ENCODE measurements at places on chromosomes 5 and 9. TPM values are rescaled to one million over a fixed set of nuclear protein-coding genes. Genes with fewer than 3 reads are reported as not detected.
A peak's percentile ranks its signal among the peaks of the same experiment; 100 is the strongest.

- DNase-seq, result no peak
These were observed 4.3 kb downstream of the RXRA start for GRCh38 chr9:134330590-134330989.

DNA sequence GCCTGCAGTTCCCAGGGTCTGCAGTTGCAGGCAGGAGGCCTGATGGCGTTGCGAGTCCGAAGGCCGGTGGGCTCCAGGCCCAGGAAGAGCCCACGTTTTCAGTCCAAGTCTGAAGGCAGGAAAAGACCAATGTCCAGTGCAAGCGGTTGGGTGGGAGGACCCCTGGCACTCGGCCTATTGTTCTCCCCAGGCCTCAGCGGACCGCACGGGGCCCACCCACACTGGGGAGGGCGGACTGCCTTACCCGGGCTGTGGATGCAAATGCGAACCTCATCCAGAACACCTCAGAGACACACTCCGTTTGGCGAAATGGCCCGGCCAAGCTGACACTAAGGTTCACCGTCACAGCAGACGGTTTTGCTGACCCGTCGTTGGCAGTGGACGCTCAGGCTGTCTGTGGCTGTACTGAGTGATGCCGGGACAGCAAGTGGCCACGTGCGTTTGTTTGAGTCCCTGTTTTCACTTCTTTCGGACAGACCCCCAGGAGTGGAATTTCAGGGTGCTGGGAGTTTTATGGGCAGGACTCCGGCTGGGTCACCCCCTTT, 10.2 kb upstream of the SEC16A start:
- no peak for DNase-seq

Gene HSPB3
- polyA plus RNA-seq, result 2.8 TPM

DNA sequence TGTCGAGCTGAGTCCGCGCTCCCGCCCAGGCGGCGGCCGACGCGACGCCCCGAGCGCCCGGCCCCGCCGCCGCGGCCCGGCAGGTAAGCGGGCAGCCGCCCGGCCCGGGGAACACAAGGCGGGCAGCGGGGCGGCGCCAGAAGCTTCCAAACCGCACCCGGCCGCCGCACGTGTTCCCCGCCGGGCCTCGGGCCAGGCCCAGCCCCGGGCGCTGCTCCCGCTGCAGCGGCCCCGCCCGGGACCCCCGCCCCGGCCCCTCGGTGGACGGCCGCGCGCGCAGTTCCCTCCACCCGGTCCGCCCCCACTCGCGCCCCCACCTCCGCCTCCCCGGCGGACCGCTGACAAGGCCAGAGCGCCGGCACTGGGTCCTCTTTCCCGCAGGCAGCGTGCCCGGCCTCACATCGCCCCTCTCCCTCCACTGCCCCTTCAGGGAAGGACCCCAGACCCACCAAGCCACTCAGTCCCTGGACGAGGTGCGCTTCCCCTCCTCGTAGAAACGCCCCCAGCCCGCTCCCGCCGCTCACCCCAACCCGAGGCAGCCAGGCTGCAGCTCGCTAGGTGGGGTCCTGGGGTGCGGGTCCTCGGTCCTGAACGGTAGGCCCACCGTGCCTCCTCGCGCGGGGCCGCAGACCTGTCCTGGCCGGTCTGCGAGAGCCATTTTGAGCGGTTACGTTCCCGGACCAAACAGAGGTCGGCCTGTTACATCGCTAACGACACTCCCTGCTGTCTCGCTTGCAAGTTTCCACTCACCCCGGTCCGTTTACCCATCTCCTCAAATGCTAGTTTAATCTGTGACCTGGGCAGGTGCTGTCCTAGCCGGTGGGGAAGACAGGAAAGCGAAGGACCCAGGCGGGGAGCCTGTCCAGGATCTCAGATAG, 475 bp downstream of the WDR5 start:
- no peak for DNase-seq

Gene BARHL1
- polyA plus RNA-seq, result 0.13 TPM

Gene SMIM33
- not detected for polyA plus RNA-seq

GRCh38 chr9:35729700-35730485, 2.1 kb downstream of the TLN1 start:
- DNase-seq, result peak; percentile 28

DNA sequence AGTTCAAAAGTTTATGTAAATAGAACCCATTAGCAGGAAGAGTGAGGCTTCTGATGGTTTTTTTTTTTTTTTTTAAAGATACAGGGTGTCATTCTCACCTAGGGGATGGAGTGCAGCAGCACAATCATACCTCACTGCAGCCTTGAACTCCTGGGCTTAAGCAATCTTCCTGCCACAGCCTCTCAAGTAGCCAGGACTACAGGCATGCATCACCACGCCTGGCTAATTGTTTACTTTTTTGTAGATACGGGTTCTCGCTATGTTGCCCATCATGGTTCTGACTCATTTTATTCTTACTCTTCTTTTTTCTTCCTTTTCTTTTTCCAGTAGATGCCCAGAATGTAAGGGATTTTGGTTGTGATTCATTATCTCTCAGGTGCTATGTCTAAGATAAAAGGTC, 201.1 kb downstream of the NNT start:
- no peak for DNase-seq

DNA sequence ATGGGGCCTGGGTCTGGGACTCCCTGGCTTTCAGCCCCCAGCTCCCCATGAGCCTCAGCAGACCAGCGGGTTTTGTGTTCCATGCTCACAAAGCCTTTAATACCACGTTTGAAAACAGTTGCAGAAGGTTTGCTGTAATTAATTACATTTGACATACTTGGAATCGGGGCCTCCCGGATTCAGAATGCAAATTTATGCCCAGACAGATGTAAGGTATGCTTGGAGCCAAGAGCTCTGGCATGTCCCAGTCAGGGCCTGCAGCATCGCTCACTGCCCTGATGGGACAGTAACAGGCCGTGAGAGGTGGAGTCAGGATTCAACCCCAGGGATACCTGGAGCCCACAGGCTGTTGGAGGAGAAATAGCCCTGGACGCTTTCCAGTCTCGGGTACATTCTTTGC, 12.2 kb downstream of the ZNF618 start:
- no peak for DNase-seq

GRCh38 chr5:153147891-153148623, 342.4 kb upstream of the GRIA1 start:
- peak; percentile 54 for DNase-seq

Gene SLC45A2
- polyA plus RNA-seq, result 2.0 TPM

- no peak for DNase-seq
These were observed 83.7 kb downstream of the MYO10 start for GRCh38 chr5:16852251-16853005.
